ENCODE measurements at places on chromosomes 5 and 9.

- DNase-seq = no peak
Observed at GRCh38 chr5:67234671-67235176, 38.1 kb upstream of the CD180 start.

- DNase-seq = no peak
Observed at GRCh38 chr5:171632616-171633015, 153.0 kb upstream of the SMIM23 start.

DNA sequence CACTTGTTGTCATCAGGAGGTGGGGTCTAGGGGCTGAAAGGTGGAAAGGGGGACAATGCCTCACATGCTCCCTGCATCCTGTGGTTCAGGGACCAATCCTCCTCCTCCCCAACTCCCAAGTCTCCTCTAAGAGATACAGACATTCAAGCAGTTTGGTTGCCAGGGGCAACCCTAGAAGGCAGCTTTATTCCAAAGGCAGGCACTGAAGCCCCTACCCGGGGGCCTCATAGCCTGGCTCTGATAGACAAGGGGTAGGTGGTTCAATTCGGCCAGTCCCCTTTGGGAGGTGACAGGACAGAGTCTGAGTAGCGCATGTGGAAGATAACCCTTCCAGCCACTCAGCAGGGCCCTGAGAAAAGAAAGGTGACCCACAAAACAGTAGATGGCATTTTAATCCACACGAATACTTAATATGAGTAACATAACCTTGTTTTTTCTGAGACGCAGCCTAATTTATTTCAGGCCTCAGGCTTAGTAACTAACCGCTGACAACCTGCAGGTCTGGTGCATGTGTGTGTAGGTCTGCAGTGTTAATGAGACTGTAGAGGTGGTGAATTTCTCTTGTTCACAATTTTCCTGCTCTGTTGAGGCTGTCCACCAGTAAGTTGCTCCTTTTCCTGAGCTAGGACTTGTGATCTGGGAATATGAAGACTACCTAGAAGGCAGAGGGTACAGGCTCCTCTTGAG is 31.3 kb upstream of the HSPA9 start:
- DNase-seq = no peak

DNA sequence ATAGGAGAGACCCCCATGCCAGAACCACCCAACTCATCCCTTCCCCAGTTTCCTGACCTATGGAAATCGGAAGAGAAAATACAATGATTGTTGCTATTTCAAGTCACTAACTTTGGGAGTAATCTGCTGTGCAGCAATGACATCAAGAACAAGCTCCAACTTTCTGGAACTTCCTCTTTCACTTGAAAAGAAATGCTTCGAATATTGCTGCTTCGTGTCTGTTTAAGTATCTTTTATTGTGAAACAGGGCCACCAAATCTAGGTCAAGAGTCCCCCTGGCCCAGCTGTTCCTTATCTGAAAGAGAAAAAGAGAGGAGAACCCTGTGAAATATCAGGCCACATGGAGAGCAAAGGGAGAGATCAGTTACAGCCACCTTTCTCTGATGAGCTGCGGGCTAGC is 59.4 kb upstream of the DNAH5 start:
- DNase-seq = no peak

GRCh38 chr5:66551338-66551737 is 44.9 kb upstream of the MAST4 start:
- no peak for DNase-seq

GRCh38 chr9:35771943-35772342 is 17.9 kb upstream of the MSMP start:
- no peak for DNase-seq

DNA sequence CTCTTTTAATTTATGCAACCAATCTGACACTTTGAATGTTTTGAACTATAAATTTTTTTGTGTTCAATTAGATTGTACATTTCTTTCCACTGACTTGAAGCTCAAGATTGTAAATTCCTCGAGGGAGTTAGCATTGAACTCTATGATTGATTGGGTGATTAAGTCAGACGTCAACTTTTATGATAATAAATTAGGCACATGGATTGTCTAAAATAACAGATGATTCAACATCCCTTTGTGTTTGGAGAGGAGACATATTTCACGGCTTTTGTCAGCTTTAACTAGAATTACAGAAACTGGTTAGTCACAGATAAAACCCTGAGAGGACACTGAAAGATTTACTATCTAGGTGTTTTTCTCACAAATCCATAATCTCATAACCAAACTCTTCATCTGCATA is 32.7 kb upstream of the TXNDC8 start:
- no peak for DNase-seq

- no peak for DNase-seq
Observed at GRCh38 chr9:76571743-76572146, 112.8 kb downstream of the GCNT1 start.

GRCh38 chr5:64835266-64835665 is 66.5 kb downstream of the CWC27 start:
- no peak for DNase-seq

DNA sequence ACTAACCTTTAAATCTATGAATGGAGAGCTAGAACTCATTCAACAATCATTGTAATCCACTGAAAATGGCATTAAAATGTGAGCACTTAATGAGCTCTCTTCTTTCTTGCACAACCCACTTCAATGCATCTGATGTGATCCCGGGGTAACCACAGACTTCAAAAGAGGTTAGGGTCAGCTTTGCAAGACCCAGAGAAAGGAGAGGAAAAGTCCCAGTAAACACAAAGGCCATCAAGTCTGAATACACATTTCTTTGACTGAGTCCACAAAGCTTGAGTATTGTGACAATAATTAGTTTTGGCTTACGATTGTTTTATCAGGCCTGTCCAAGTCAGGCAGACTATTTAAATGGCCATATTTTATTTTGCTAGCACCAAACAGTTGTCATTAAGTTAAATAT is 148.8 kb upstream of the ZNF608 start:
- no peak for DNase-seq

DNA sequence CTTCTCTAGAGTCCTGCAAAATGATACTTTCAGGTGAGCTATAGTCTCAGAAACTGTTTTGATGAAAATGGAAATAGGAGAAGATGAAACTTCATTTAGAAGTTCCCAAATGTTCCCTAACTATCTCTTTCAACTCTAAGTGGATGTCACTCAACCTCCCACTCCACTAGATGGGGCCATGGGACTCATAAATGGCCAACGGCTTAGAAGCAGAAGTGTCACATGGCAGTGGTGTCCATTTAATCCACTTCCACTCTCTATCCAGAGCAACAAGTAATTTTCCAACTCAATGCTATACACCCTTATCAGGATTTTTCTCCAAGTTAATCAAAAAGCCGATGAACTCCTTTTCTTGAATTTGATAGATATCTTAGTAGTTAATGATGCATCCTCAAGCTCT is 295.7 kb downstream of the EDIL3 start:
- DNase-seq = no peak

DNA sequence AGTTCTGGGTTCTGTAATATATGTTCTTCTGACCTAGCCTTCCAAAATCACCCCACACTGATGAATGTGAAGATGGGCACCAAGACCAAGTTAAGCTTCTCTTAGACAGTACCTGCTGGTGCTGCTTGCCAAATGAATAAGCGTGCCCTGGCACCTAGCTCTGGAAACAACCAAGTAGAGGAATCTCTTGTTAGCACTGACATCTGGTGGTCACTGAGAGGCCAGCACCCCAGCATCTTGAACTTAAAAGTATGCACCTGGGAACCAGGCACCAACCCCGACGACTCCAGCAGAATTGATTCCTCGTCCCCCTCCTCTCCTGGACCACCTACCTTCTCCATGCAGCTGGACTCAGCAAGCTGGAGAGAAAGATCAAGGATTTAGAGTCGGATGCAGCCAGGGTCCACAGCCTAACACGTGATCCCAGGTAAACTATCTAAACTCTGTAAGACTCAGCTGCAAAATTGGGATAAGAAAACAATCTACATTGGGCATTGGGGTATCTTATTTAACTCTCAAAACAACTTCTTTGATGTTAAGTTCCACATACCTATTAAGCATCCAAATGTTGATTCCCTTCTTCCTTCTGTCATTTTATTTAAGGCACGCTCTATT is 89.8 kb downstream of the SLC1A3 start:
- DNase-seq = peak; percentile 20

- DNase-seq = no peak
Observed at GRCh38 chr5:40446910-40447309, 232.8 kb upstream of the PTGER4 start.

DNA sequence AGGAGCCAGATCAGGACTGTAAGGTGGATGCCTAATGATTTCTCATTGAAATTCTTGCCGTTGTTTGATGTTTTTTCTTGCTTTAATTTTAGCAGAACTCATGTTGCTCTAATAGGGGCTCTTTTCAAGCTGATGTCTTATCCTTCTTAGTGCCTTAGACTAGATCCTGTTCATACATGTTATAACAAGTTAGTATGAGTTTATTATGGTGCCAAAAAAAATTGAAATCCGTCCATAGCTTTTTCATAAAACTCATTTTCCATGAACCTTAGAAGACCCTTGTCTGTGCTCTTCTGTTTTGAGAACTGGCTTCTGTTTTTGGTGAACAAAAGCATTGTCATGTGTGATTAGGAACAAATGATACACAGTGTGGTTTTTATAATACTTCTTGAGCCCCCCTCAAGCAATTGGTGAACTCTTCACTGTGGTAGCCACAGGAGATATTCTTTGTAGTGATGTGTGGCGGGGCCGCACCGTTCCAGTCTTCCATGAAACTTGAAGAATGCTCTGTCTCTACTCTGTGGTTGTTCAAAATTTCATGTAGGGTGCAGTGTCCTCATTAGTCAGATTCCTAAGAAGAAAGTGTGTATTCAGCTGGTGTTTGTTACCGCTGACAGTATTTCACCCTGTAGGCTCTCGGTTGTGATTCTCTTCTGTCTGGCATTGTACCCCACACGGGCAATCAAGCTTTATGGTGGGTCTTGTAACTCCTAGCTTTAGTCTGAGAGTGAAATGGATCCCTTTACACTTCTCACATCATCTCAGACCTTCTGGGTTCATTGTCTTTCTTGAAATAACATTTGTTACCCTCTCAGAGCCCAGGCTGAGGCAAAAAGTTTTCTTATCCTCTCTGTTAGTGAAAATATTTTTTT is 10.7 kb downstream of the OTULIN start:
- no peak for DNase-seq

GRCh38 chr9:34559624-34560455 is 29.7 kb downstream of the CNTFR start:
- no peak for DNase-seq

- DNase-seq = no peak
Observed at GRCh38 chr9:107566611-107567061, 77.1 kb upstream of the KLF4 start.

- DNase-seq = no peak
Observed at GRCh38 chr5:160773646-160774410, 78.2 kb downstream of the ATP10B start.

DNA sequence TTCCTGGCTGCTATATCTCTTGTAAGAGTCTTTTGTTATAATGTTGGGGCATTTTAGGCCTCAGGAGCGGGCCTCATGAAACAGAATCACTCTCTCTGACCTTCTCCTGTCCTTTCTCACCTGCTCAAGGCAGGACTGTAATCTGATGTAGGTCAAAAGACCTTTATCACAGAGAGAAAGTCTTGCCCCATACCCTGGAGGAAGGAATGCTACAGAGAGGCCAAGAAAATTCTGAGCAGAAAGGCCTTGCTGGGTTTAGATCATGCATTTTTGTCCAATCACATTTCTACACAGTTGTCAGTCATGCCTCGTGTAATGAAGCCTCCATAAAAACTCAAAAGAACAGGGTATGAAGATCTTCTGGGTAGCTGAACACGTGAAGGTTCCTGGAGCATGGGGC is 45.2 kb upstream of the TBC1D2 start:
- no peak for DNase-seq

DNA sequence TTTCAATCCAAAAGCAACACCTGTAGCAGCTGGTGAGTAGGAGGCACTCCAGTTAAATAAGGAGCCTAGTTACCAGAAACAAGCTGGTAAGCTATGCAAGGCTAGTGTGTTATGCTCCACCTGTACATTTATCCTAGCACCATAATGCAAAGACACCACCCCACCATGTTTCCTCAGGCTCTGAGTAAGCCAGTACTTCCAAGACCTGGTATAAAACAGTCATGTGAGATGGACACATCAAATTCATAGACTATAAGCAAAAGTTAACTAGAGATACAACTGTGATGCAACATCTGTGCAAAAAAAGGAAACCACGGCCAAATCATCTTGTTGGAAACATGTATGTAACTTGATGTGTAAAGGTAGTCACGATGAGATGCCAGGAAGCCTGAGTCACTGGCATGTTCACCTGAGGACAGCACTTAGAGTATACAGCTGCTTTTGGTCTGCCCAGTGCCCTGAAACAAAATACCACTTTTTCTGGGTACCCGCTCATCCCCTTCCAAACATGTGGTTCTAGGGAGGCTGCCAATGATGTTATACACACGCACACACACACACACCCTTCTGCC is 66.1 kb downstream of the CDK5RAP2 start:
- no peak for DNase-seq

GRCh38 chr9:69976152-69976551 is 67.5 kb upstream of the MAMDC2 start:
- no peak for DNase-seq

- DNase-seq = no peak
Observed at GRCh38 chr9:130200038-130200849, 28.0 kb downstream of the NCS1 start.

DNA sequence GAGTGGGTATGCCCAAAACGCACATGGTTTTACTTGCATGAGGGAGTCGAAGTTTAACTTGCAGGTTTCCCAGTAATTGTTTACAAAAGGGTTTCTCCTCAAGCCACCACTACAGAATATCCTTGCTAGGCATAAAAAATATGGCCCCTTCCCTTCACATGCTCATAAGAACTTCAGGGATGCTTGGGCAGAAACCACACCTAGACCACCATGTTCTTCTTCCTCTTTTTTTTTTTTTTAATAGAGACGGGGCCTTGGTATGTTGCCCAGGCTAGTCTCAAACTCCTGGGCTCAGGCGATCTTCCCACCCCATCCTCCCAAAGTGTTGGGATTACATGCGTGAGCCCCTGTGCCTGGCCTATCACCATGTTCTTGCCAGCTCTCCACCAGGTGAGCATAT is 18.6 kb upstream of the PLIN2 start:
- DNase-seq = no peak

GRCh38 chr5:142650881-142651280 is 35.0 kb downstream of the FGF1 start:
- no peak for DNase-seq

GRCh38 chr5:111848476-111848875 is 91.5 kb upstream of the NREP start:
- no peak for DNase-seq

- DNase-seq = no peak
Observed at GRCh38 chr5:134567641-134568336, 42.3 kb downstream of the JADE2 start.

GRCh38 chr9:22117511-22118384 is 108.6 kb upstream of the CDKN2B start:
- DNase-seq = no peak

- no peak for DNase-seq
Observed at GRCh38 chr5:103589357-103589756, 26.8 kb upstream of the NUDT12 start.

DNA sequence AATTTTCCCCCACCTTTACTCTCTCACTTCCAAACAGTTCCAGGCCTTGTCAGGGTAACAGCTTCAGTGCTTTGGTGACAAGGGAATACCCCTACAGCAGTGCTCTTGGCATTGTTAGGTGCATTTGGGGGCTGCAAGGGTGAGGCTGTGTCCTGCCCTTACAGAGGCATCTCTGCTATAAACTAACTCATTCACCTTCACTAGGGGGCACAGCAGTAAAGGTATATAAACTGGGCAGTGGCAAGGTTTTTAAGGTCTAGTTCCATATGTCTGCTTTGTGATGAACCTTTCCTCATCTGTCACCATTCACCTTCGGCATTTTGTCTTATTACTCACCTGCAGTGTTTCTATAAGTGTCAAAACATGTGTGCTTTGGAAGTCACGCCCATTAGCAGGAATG is 79.1 kb upstream of the GPR151 start:
- DNase-seq = no peak

All from GM12892 (cell line).